ENCODE measurements at places on chromosomes 5 and 9. TPM values are rescaled to one million over a fixed set of nuclear protein-coding genes. Genes with fewer than 3 reads are reported as not detected.

CACFD1 gene
- total RNA-seq, result 0.75 TPM

PCDHA9 gene
- not detected for total RNA-seq

SPINK6 gene
- total RNA-seq, result not detected

PRUNE2 gene
- 0.23 TPM for total RNA-seq

DNA sequence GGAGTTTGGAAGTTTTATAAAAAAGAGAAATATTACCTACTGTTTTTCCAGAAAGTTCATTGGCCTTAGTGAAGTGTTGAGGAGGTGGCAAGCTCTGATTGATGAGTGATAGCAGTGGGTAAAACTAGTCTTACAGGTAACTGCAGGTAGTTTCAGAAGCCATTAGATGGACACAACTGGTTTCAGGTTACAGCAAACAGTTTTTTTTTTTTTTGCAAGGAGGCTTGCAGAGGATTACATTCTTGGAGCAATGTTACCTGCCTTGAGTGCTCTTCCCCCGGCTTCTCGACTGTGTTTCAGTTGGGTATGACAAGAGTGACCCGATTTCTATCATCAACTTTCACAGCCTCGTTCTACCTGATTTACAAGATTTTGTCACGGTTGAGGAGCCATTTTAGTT, 333.4 kb downstream of the YTHDC2 start:
- H3K36me3 ChIP-seq, result no peaks in the 10 kb centered on the region
- no peak overlapping the region for H3K27ac ChIP-seq
- H3K4me3 ChIP-seq, result no peak overlapping the region
- no peaks in the 10 kb centered on the region for H3K27me3 ChIP-seq
- DNase-seq, result no peak

- peak; percentile 74 for DNase-seq
- H3K27me3 ChIP-seq, result peaks cover 44% of the 10 kb centered on the region
- no peak overlapping the region for H3K27ac ChIP-seq
These were observed 12.8 kb upstream of the MTAP start for GRCh38 chr9:21789541-21790037.

GRCh38 chr5:92242170-92242569, 859.1 kb upstream of the ARRDC3 start:
- no peak overlapping the region for H3K4me3 ChIP-seq
- no peaks in the 10 kb centered on the region for H3K27me3 ChIP-seq
- DNase-seq, result no peak
- no peaks in the 10 kb centered on the region for H3K4me1 ChIP-seq
- no peak overlapping the region for H3K27ac ChIP-seq

DNA sequence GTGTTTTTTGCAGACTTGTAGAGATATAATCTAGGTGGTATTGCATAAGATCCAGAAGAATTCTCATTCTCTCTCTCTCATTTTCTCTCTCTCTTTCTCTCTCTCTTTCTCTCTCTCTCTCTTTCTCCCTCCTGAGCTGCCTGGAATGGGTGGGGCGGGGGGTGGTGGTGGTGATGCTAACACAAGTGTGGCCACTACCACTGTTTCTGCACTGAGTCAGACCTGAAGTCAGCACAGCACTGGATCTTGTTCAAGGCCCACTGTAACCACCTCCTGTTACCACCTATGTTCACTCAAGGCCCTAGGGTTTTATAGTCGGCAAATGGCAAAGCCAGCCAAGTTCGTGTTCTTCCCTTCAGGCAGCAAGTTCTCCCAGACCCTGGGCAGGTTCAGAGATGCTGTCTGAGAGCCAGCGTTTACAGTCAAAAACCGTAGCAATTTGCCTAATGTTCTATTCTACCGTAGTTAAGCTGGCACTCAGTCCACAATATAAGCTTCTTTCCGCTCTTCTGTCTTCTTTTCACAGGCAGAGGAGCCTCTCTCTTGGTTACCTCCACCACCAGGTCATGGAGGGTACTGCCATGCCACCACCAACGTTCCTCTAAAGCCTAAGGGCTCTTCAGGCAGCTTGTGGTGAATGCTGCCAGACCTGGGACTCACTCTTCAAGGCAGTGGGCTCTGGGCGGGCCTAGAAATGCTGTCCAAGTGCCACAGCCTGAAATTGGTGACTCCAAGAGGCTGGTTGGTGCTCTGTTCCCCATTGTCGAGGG, 235.7 kb upstream of the PRR16 start:
- no peaks in the 10 kb centered on the region for H3K4me1 ChIP-seq
- H3K27ac ChIP-seq, result no peak overlapping the region
- H3K4me3 ChIP-seq, result no peak overlapping the region
- no peak for DNase-seq

GRCh38 chr5:32311404-32312196, 1.1 kb downstream of the MTMR12 start:
- H3K36me3 ChIP-seq, result peaks cover 32% of the 10 kb centered on the region
- peak overlapping the region; percentile 80 for H3K4me3 ChIP-seq
- H3K4me1 ChIP-seq, result peaks cover 35% of the 10 kb centered on the region
- H3K27me3 ChIP-seq, result no peaks in the 10 kb centered on the region
- peak overlapping the region; percentile 88 for H3K27ac ChIP-seq
- DNase-seq, result no peak

DNA sequence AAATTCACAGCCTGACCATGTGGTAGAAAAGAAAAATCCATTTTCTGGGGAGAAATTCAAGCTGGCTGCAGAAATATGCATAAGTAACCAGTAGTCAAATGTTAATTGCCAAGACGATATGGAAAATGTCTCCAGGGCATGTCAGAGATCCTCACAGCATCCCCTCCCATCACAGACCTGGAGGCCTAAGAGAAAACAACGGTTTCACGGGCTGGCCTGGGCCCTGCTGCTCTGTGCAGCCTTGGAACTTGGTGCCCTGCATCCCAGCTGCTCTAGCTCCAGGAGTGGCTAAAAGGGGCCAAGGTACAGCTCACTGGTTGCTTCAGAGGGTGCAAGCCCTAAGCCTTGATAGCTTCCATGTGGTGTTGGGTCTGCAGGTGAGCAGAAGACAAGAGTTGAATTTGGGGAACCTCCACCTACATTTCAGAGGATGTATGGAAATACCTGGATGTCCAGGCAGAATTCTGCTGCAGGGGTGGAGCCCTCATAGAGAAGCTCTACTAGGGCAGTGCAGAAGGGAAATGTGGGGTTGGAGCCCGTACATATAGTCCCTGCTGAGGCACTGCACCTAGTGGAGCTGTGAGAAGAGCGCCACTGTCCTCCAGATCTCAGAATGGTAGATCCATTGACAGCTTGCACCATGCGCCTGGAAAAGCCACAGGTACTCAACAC, 49.7 kb downstream of the PTBP3 start:
- no peaks in the 10 kb centered on the region for H3K27me3 ChIP-seq
- DNase-seq, result no peak
- no peak overlapping the region for H3K4me3 ChIP-seq
- peaks cover 2% of the 10 kb centered on the region for H3K4me1 ChIP-seq

DNA sequence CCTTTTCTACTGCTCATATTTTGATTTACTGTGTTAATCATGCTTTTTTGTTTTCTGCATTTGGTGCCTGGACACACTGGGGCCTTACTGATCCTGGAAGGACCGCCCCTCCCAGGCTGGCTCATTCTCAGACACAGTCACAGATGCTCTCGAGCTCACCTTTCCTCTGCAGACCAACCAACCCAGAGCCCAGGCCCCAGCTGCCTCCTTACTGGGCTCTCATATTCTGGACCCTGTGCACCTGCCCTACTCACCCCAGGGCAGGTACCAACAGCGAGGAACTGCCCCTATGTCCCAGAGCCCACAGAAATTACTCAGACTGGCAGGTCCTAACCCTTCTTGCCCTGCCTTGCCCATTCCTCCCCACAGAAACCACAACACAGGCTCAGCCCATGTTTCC, 6.6 kb upstream of the OR2V2 start:
- no peaks in the 10 kb centered on the region for H3K4me1 ChIP-seq
- H3K27ac ChIP-seq, result no peak overlapping the region
- no peak overlapping the region for H3K4me3 ChIP-seq
- DNase-seq, result no peak
- H3K27me3 ChIP-seq, result peaks cover 17% of the 10 kb centered on the region

GRCh38 chr9:98171176-98171925, 21.1 kb downstream of the CORO2A start:
- H3K36me3 ChIP-seq, result no peaks in the 10 kb centered on the region
- DNase-seq, result no peak
- no peak overlapping the region for H3K4me3 ChIP-seq
- no peaks in the 10 kb centered on the region for H3K27me3 ChIP-seq

- peaks cover 66% of the 10 kb centered on the region for H3K36me3 ChIP-seq
- H3K4me1 ChIP-seq, result peaks cover 28% of the 10 kb centered on the region
- DNase-seq, result no peak
- H3K27me3 ChIP-seq, result no peaks in the 10 kb centered on the region
- H3K4me3 ChIP-seq, result no peak overlapping the region
- no peak overlapping the region for H3K27ac ChIP-seq
These were observed 13.0 kb downstream of the CCNH start for GRCh38 chr5:87399720-87400119.

GRCh38 chr5:136215812-136216211, 22.9 kb upstream of the SMIM32 start:
- no peak overlapping the region for H3K4me3 ChIP-seq
- no peaks in the 10 kb centered on the region for H3K36me3 ChIP-seq
- H3K27me3 ChIP-seq, result peaks cover 3% of the 10 kb centered on the region
- H3K27ac ChIP-seq, result no peak overlapping the region
- no peak for DNase-seq

DNA sequence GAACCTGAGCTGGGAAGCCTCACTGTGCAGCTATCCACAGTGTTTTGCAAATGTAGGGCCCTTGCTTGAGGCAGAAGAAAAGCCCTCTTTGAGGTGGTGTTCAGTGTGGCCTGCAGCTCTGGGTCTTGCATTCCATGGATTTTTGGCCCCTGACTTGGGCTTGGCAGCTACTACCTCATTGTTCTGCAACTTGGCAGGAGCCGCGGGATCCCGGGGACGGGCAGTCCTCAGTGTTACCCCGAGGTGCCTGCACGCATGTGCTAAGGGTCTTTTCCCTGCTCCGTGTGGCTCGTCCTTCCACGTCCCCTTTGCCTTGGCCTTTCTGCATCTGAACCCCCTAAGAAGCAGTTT, 39.8 kb downstream of the NEK6 start:
- DNase-seq, result no peak
- H3K27ac ChIP-seq, result no peak overlapping the region
- H3K27me3 ChIP-seq, result no peaks in the 10 kb centered on the region
- no peak overlapping the region for H3K4me3 ChIP-seq

- DNase-seq, result no peak
- no peaks in the 10 kb centered on the region for H3K27me3 ChIP-seq
- H3K4me3 ChIP-seq, result no peak overlapping the region
These were observed 60.4 kb downstream of the PJA2 start for GRCh38 chr5:109349388-109349787.

DNA sequence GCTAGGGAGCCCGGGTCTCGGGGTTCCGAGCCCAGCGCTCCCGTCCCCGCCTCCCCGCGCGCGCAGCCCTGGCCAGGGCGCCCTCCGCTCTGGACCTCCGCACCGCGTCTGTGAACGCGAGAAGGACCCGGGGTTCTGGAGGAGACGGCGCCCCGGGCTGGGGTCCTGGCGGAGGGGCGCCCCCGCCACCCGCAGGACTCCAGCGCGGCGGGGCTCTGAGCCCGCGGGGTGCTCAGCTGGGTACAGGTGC, 431 bp downstream of the TMOD1 start:
- H3K4me3 ChIP-seq, result peak overlapping the region; percentile 58
- H3K4me1 ChIP-seq, result peaks cover 19% of the 10 kb centered on the region
- no peak overlapping the region for H3K27ac ChIP-seq
- H3K27me3 ChIP-seq, result peaks cover 53% of the 10 kb centered on the region
- peaks cover 4% of the 10 kb centered on the region for H3K36me3 ChIP-seq
- DNase-seq, result no peak

DNA sequence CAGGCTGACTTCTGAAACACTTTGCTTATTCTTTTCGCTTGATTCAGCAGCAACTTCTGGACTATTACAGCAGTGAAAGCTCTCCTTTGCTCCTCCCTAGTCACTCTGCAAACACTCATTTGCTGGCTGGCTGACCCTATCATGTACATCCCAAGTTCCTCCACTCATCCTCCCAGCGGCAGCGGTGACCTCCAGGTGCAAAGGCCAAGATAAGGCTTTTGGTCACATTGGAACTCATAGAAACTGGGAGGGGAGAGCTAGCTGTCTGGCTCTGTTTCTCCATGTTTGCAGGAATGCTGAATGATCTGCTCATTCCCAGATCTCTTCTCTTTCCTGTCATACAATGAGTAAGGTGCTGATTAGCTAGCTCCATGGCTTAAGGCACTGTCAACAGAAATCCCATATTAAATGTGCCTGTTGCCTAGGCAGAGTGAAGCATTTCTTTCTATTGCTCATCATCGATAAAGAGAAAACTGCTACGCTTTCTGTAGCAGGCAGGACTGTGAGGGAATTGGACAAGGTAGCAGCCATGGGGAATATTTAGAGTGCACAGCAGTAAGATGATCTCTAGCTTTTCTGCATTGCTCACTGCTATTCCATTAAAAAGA, 250.5 kb upstream of the PDE4D start:
- no peak for DNase-seq
- H3K4me1 ChIP-seq, result no peaks in the 10 kb centered on the region
- no peaks in the 10 kb centered on the region for H3K36me3 ChIP-seq
- no peak overlapping the region for H3K27ac ChIP-seq
- H3K27me3 ChIP-seq, result no peaks in the 10 kb centered on the region

DNA sequence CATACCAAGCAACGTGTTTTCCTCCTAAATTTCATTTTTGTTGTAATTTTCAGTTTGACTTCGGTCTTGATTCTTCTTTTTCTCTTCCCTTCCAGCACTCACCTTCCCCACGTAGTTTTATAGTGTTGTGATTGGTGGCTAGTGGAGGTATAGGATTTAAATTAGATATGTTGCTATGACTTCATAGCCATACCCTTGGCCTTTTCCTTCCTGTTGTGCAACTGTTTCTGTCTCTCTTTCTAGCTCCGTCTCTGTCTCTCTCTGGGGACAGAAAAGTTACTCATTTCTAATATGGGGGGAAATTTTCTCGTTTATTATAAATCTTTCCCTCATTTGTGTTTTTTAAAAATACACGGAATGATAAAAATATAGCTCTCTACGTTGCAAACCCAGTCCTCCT, 20.6 kb upstream of the C5orf24 start:
- H3K27me3 ChIP-seq, result no peaks in the 10 kb centered on the region
- H3K4me3 ChIP-seq, result no peak overlapping the region
- DNase-seq, result no peak
- peaks cover 20% of the 10 kb centered on the region for H3K36me3 ChIP-seq
- no peak overlapping the region for H3K27ac ChIP-seq
- H3K4me1 ChIP-seq, result peaks cover 2% of the 10 kb centered on the region

Measured in activated CD4-positive, alpha-beta T cell treated with anti-CD3 and anti-CD28 coated beads, Interleukin-2, amount 10 ng/mL, durations not matched to agents 7 days and 5 days (primary cell).